ENCODE measurements at places on chromosomes 6 and 20.

DNA sequence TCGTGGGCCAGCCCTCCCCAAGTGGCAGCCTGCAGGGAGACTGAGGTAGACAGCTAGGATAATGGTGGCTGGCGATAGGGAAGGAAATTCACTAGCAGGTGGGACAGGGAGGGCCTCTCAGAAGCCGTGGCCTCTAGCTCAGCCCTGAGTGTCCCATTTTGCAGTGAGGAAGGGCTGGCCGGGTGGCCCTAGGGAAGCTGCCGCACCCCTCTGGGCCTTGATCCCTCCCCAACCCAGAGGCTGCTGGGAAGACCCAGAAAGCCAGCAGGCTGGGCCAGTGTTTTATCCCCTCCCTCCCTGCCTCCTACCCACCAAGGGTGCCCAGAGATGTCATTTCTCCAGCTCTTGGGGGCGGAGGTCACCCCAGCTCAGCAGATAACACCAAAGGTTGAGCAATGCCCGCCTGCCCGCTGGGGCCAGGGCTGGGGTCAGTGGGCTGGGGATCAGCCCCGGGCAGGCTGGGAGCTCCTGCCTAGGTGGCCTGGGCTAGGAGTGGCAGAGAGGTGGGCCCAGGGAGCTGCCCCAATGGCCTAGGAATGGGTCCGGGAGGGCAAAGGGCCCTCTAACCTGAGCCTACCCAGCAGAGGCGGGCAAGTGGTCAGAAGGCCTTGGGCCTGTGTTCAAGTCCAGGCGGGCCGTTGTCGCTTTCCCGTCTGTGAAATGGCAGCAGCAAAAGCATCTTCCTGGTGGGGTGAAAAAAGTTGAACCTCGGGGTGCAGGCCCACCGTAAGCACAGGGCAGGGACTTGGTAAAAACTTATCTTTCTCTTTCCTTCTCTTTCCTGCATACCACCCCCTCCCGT is 1.6 kb upstream of the CEBPB start:
- no peak for DNase-seq

- DNase-seq = no peak
Observed at GRCh38 chr6:39056681-39057080, 8.1 kb downstream of the GLP1R start.

DNA sequence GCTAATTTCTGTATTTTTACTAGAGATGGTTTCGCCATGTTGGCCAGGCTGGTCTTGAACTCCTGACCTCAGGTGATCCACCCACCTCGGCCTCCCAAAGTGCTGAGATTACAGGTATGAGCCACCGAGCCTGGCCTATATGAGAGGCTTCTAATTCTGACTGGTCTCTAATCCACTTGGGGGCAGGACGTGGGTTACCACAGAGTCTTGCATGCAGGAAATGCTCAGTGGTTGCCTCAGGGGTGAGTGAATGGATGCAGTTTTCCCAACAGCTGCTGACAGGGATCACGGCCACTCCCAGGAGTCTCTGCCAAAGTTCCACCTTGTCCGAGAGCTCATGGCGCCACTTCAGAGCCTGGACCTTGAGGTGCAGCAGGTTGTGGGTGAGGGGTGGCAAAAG is 6.4 kb upstream of the FANCE start:
- no peak for DNase-seq

DNA sequence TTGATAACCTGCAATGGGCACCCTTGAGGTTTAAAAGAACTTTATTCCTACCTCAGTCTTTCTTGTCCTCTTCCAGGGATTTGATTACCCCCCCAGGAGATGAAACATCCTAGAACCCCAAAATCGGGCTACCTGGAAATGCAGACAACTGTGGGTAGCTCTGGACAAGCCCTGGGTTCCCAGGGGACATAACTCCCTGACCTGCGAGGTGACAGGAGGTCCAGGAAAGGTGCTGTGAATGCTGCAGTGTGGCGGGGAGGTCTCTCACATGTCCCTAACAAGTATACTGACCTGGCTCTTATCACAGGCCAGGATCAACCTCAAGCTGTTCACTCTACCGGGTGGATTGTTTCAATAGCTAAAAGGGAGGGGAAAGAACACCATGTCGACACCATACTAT is 11.6 kb downstream of the JAG1 start:
- DNase-seq = no peak

- DNase-seq = no peak
Observed at GRCh38 chr6:31345026-31345730, 11.8 kb downstream of the HLA-B start.

DNA sequence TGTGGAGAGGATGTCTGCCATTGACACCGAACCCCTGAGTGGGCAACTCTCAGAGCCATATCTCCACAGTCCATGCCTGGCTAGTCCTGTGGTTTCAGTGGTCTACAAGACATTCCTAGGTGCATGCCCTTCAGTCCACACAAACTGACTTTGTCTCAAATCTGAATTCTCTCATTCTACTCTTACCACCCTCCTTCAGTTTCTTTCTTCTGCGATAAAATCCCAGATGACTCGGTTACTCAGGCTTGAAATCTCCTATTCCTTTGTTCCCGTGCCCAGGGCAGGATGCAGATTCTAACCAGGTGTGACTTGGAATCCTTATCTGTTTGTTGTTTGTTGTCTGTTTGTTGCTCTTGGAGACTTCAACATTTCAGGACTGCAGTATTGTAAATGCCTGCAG is 9.3 kb downstream of the CDS2 start:
- DNase-seq = no peak

DNA sequence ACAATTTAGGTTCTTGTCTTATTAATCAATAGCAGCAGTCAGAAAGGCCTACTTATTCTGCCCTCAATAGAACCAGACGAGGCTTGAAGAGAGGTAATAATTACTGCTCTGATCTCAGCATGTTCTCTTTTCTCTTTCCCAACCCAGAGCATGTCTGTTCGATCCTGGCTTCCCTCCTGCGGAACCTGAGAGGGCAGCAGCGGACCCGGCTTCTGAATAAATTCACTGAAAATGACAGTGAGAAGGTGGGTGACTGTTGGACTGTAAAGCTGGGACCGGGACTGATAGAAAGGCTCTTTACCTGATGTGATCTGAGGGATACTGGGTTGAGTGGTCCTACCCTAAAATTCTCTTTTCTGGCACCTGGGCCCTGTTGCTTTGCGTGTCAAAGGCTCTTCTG is 63.0 kb upstream of the VSTM2L start:
- DNase-seq = no peak

GRCh38 chr6:134840086-134840867 is 109.6 kb downstream of the ALDH8A1 start:
- no peak for DNase-seq

- DNase-seq = no peak
Observed at GRCh38 chr6:91088976-91089375, 502.1 kb upstream of the MAP3K7 start.

GRCh38 chr6:132612449-132613108 is 11.5 kb downstream of the TAAR2 start:
- DNase-seq = no peak

GRCh38 chr20:55103188-55103587 is 627.8 kb downstream of the DOK5 start:
- no peak for DNase-seq

- no peak for DNase-seq
Observed at GRCh38 chr6:121934451-121934850, 465.0 kb upstream of the HSF2 start.

DNA sequence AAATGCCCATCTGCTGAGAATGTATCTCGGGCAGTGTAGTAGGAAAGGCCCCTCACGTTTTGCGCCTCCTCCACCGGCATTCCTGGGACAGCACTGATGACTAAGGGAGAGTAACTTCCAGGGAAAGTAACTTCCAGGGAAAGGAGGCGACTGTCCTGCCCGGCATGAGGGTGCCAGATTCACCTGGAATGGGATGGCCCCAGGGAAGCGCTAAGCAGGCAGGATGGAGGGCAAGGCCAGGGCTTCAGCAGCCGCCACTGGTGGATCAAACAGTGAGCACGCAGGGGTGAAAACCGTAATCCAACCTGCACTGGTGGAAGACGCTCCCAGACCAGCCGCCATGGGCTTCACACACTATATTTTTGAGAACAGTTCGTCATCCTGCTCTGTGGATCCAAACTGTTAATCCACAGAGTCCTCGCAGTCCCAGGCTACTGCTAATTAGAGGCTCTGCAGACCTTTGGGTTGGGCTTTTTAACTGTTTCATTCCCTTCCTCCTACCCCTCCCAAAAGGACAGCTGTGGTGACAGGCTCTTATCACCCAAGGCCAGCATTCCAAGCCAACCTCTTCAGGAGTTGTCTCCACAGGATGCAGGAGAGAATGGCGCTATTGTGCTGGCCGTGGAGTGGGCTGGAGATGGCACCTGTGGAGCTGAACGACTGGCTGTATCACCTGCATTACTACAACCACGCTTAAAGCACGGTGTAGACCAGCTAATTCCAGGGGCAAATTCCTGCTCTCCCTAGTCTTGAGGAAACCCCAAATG is 178.9 kb downstream of the DLL1 start:
- DNase-seq = no peak

DNA sequence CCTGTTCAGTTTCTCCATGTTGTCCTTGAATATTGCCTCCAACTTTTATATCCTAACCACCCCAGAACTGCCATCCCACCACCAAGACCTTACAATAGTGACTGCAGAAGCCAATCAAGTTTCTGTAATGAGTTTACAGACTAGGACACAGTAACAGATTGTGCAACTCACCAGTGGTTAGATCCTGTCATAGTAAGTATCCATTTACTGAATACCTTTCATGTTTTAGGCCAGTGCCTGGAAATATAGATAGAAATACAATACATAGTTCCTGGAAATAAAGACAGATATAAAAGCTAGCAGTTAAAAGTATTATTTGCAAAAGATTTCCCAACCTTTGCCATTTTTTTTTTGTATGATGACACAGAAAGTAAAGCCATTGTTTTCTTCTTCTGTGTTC is 471.8 kb upstream of the BTBD3 start:
- no peak for DNase-seq

GRCh38 chr6:123518441-123519188 is 118.1 kb downstream of the TRDN start:
- no peak for DNase-seq

DNA sequence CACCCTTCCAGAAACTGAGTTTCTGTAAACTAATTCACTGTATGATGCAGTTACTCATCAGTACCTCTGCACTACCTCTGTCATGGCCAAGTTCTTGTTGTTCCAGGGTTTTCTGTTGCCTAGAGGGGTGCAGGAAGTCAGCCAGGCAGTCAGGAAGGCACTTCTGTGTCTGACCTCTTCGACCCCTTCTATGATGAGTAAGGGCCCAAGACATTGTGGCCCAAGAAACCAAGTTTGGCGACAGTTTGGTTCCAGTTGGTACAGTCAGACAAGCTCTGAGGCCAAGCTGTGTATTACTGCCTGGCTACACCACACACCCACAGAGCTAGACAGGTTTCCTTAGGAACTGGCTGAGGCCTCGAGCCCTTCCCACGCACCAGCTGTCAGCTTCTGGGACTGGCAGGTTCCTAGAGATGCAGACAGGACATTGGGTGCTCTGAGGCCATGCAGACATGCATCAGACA is 41.2 kb downstream of the TRAF3IP2 start:
- no peak for DNase-seq

- DNase-seq = no peak
Observed at GRCh38 chr6:143015300-143015706, 45.4 kb upstream of the AIG1 start.

DNA sequence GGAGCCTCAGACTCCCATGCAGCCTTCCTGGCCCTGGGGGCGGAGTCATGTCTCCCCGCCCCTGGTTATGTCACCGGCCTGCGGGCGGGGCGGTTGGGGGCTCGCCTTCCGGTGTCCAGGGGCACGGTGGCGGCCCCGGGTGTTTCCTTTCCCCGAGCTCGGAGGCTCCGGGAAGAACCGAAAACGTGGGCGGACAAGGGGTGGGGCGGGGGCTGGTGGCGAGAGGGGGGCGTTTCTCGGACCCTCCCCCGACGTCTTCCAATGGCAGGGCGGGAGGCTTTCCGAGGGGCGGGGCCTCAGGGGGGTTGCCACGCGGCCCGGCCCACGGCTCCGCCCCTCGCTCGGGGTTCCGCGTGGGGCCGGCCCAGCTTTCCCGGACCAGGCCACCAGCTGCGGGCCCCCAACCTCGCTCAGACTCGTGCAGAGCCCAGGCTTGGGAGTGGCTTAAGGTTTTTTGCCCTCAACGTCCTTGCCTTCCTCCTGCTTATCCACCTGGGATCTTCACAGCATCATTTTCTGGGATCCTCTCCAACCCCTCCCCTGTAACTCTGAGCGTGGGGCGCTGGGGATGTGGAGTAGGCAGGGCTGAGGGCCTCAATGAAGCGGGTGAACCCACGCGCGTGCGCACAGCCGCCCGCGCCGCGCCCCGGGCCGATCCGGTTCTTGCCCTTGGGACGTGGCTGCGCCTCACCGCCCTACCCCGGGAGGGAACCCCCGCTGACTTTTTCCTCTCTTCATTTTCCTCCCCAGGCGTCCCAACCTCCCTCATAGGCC is 2.1 kb upstream of the NRN1 start:
- DNase-seq = no peak

GRCh38 chr6:106614166-106614565 is 15.1 kb downstream of the RTN4IP1 start:
- no peak for DNase-seq

DNA sequence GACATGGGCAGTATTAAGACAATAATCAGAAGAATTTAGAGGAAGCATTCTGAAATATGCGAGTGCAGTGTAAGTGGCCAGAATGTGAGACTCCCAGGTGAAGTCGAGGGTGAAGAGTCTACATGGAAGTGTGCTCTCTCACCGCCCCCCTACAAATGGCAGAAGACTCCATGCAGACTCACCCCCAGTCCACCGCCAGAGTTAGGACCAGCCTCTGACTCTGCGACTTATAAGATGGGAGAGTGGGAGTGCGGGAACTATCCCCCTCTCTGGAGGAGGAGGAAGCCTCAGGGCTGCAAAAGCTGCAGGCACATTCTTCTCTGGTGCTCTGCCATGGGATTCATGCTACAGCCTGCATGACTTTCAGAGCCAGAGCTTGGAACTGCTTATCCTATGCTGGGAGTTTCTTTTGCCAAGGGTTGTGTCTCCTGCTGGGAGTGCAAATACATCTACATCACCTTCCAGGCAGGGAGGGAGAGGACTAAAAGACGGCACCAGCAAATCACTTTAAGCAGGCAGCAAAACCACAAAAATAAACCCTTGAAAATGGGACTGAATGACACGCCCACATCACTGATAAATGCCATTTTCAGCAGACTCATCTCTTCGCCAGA is 206.7 kb upstream of the SULF2 start:
- DNase-seq = no peak

DNA sequence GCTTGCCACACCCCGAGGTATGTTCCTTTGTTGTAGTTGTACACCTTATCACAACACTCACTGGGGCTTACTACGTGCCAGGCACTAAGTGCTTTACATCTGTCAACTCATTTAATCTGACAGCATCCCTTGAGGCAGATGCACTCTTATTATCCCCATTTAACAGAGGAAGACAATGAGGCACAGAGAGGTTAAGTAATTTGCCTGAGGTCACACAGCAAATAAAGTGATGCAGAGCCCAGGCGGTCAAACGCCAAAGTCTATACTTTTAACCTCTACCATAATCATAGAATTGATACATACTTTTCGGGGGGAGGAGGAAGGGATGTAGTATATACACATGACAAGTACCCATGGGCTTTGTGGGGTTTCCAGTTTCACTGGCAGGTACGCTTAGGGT is 37.7 kb downstream of the MDFI start:
- DNase-seq = no peak

GRCh38 chr6:14867802-14868201 is 378.1 kb upstream of the JARID2 start:
- DNase-seq = no peak

Measured in activated CD4-positive, CD25-positive, alpha-beta regulatory T cell (primary cell).